IPS DF 6.9 (cell line): ENCODE measurements at places on chromosomes 6 and 20.

- DNase-seq, result no peak
Measured at GRCh38 chr6:41186031-41186562, 14.9 kb downstream of the TREML2 start.

DNA sequence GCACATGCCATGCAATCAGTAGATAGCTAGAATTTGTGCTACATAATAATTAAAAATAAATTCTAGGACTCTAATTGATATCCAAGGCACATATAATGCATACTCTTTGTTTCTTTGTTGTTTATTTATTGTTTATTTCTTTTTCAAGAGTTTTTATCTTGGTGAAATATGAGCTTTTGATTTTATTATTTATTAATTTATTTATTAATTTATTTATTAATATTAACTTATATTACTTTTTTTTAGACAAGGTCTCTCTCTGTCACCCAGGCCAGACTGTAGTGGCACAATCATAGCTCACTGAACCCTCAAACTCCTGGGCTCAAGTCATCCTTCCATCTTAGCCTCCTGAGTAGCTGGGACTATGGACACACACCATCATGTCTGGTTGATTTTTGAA, 519.9 kb downstream of the HAO1 start:
- DNase-seq, result no peak

DNA sequence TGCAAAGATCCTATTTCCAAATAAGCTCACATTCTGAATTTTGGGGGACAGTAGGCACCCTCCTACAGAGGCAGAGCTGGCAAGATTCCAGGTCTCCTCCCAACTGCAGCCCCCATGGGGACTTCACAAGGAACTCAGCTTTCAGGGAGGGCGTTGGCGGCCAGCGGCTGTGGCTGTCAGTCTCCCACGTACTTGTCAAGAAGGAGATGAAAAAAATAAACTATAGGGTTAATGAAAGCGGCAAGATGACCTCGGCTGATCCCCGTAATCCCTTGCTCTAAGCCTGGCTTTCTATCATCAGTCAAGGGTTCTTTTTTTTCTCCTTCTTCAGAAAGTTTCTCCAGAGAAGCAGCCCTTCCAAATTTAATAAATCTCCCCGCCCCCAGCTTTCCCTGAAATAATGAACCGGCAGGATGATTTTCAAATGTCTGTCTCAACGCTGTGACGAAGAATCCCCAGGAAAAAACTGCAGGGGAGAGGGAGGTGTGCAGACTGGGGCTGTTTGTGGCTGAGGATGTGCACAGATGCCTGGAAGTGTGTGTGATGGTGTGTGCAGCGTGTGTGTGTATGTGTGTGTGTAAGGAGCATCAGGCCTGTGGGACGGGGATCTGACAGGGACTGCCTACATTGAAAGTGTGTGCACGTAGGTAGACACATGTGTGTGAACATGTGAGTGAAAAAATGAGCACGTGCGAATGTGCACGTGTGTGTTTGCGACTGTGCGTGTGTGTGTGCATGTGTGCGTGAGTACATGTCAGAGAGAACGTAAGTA, 78.7 kb downstream of the SLC2A10 start:
- DNase-seq, result no peak

DNA sequence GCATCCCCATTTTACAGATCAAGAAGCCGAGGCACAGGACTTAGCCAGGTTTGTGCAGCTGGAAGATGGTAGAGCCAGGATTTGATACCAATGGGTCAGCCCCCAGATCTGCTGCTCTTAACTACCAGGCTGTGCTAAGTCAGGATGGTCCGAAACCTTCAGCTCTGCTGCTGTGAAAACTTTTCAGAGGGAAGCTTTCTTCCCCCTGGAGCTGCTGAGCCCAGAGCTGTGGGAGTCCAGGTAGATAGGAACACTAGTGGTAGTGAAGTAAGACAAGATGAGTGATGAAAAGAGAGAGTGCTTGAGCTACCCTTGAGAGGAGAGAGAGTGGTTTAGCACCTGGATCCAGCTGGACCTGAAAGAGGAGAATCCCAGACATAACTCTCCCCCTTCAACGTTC, 230.8 kb downstream of the CDH4 start:
- no peak for DNase-seq

GRCh38 chr20:58546416-58546711, 31.2 kb upstream of the APCDD1L start:
- DNase-seq, result no peak

- DNase-seq, result no peak
Measured at GRCh38 chr20:40431611-40432010, 257.4 kb downstream of the MAFB start.
